ENCODE measurements at places on chromosomes 12 and 14.

- DNase-seq: no peak
These were observed 154.0 kb downstream of the DAD1 start for GRCh38 chr14:22434901-22435550.

GRCh38 chr12:83143950-83144349, 457.2 kb downstream of the TMTC2 start:
- no peak for DNase-seq

GRCh38 chr14:26281280-26281998, 316.4 kb downstream of the NOVA1 start:
- DNase-seq: no peak

GRCh38 chr12:27429606-27430005, 16.9 kb upstream of the SMCO2 start:
- DNase-seq: no peak
